Activated T-cell treated with anti-CD3 and anti-CD28 coated beads, Interleukin-2, amount 50 U/mL, for 4 hours (primary cell): ENCODE measurements at places on chromosomes 2 and 18. TPM values are rescaled to one million over a fixed set of nuclear protein-coding genes. Genes with fewer than 3 reads are reported as not detected.

GRCh38 chr2:86213699-86214502 is 14.6 kb downstream of the MRPL35 start:
- DNase-seq: no peak

- DNase-seq: no peak
Observed at GRCh38 chr18:37270038-37270665, 295.4 kb downstream of the CELF4 start.

- DNase-seq: no peak
Observed at GRCh38 chr2:28904802-28905457, 10.5 kb downstream of the WDR43 start.

GRCh38 chr2:57313678-57314077 is 732.9 kb upstream of the VRK2 start:
- no peak for DNase-seq

- DNase-seq: no peak
Observed at GRCh38 chr2:173008786-173009185, 66.9 kb upstream of the MAP3K20 start.

- DNase-seq: no peak
Observed at GRCh38 chr2:3189961-3190360, 187.7 kb downstream of the EIPR1 start.

DNA sequence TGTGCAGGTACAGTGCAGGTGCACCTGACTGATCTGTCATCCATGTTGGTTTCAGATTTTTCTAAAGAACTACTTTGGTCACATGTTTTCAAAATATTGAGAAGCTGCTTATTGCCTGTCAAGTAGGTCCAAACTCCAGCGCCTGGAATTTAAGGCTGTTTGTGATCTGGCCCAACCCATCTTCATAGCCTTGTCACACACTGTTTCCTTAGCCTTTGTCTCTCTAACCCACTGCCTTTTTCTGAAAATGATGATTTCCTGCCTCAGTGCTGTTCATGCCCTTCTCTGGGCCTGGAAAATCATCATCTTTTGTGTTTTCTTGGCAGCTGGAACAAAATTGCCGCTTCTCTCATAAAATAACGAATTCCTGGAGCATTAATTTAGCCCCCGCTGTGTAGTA is 7.2 kb downstream of the LIMS1 start:
- no peak for DNase-seq

- DNase-seq: no peak
Observed at GRCh38 chr2:6864231-6864754, 1.4 kb downstream of the CMPK2 start.

DNA sequence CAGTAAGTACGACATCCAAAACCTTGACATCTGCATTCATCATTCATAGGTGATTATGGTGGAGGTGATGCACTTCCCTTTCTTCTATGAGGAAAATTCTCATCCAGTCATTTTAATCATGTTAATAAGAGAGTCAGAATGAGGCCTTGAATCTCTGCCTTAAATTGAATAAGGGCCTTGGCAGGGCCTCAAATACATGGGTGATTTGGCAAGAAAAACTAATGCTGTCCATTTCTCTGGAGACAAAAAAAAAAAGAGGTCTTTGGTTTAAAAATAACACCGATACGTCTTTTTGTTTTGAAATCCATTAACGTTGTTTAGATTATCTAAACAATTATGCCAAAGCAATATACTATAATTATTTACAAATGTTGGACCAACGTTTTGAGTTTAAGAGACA is 8.1 kb downstream of the COLEC12 start:
- no peak for DNase-seq

GRCh38 chr2:207143215-207144172 is 22.3 kb downstream of the KLF7 start:
- peak; percentile 31 for DNase-seq

- DNase-seq: no peak
Observed at GRCh38 chr18:45275367-45276113, 339.7 kb upstream of the SLC14A2 start.

DNA sequence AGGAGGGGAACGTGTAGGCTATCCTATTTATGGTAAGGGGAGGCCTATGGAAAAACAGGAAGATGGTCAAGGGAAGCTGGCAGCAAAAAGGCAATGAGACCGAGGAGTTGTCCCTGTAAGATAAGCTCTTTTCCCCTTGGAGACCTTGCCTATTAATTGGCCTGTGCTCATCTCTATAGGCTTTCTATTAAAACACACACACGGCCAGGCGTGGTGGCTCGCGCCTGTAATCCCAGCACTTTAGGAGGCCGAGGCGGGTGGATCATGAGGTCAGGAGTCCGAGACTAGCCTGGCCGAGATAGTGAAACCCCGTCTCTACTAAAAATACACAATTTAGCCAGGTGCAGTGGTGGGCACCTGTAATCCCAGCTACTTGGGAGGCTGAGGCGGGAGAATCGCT is 32.1 kb downstream of the EPAS1 start:
- DNase-seq: no peak

DNA sequence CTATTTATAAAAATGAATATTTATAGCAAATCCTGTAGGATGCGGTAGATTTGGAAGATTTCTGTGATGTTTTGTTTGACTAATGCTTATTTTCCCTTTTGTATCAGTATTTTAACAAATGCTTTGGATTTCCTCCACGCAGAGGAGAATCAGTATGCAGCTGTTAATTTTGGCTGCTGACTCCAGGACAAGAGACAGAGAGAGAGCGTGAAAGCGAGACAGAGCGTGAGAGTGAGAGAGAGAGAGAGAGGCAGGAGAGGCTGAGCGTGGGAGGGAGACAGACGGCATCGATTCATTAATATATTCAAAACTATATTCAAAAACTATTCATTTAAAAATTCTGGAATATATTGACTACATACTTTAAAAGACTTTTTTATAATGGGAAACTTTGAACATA is 62.5 kb downstream of the RRM2 start:
- no peak for DNase-seq

GRCh38 chr2:39264733-39265132 is 21.0 kb upstream of the CDKL4 start:
- no peak for DNase-seq

GRCh38 chr18:40612356-40612755 is 1342.7 kb upstream of the PIK3C3 start:
- no peak for DNase-seq

DNA sequence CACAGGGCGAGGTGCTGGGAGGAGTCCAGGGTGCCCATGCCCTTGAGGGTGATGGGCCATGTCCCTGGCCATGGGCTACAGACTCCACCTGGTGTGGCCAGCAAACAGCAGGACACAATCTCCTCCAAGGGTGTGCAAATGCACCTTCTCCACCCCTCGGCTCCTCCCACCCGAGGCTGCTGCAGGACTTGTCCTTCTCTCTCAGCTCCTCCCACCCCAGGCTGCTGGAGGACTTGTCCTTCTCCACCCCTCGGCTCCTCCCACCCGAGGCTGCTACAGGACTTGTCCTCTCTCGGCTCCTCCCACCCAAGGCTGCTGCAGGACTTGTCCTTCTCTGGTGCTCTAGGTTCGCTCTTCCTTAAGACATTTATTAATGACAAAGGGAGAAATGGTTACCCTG is 57.3 kb upstream of the SNTG2 start:
- DNase-seq: no peak

DNA sequence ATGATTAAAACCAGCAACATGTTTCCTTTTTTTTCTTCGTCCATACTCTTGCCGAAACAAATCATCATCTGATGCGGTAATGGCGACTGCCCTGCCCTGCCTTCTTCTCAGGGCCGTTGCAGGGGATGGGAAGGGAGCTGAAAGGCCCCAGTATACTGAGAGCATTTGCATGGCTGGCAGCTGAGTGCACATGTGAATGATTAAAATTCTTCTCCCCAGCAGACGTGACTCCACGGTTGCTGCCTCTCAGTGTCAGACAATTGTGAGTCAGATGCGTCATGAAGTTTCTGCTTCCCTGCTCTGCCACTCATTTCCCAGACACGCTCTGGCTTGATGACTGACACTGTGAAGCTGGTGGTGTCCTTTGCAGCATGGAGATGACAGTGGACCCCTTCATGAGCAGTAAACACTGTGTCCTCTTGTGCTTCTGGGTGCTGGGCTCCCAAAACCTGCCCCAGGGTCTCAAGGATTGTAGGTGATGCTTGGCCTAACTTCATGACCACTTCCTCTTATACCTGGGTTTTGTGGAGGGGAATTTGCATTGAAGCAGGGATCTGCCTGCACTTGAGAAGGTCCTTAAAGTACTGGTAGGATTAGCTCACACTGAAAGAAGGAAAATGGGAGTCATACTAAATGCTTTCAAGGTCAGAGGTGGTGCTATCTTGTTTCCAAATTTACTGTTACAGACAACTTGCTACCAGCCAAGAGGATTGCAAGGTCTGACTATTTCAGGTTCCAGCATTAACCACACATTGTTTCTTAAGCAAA is 222.5 kb upstream of the COPS8 start:
- no peak for DNase-seq

DNA sequence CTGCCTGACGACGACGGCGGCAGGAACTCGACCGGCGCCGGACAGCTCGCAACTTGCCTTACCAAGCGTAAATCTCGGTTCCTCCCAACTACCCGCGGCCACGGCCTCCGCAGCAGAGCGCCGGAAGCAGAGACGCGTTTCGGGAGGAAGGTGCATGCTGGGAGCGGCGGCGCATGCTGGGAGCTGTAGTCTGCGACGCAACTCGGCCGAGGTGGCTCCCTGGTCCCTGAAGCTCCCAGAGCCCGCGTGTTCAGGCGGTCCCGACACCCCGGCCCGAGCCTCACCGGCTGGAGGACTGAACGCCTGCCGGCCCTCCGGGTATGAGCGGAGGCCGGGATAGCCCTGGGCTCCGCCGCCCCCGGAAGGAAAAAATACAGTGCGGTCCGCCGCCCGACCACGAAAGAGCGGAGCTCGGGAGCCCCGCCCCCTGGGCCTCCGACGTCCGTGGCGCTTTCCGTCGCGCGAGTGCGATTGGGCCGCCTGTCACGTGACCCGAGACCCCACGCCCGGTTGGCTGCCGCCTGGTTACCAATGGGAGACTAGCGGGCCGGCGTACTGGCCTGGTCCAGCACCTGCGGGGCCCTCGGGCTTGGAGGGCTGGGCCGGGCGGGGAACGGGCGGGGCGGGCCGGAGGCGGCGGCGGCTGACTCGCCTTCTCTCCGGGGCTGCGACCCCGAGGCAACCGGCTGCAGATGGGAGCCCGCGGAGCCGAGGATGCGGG is at the start of gene CAPN10:
CAPN10 (plus strand) TSS at position 537 of the 721 bp plus-strand sequence; CDS start at position 715, 178 bp downstream.
- DNase-seq: peak; percentile 95

- no peak for DNase-seq
Observed at GRCh38 chr18:22935431-22935830, 2.3 kb downstream of the RBBP8 start.

DNA sequence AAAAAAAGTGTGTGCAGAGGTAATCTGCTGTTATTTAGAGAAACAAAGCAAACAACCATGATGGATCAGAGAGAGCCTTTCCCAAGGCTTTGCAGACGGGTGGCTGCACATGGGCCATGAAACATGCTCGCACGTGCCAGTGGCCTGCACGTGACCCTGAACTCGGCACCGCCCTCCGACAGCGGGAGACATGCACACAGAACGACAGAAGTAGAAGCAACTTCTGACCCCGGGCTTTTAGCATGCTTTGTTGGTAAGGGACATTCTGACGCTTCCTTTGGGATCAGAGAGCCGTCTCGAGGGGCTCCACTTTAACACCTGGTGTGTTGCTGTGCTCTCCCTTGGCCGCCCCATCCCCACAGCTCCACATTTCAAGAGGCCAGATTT is 112.5 kb downstream of the KCNF1 start:
- no peak for DNase-seq

- DNase-seq: no peak
Observed at GRCh38 chr2:240517342-240517741, 40.4 kb downstream of the ANKMY1 start.

- DNase-seq: no peak
Observed at GRCh38 chr2:226620176-226620575, 179.4 kb downstream of the IRS1 start.

Gene EFHD1
- total RNA-seq: 0.69 TPM

Gene EN1
- not detected for total RNA-seq

Gene GCG
- total RNA-seq: not detected

Gene KCNS3
- total RNA-seq: not detected

Gene ZAP70
- 194 TPM for total RNA-seq

Gene PLCD4
- total RNA-seq: not detected

Gene ANKAR
- total RNA-seq: 2.0 TPM

Gene ECEL1
- total RNA-seq: 0.16 TPM

Gene RUFY4
- total RNA-seq: not detected
